ENCODE measurements at places on chromosomes 5 and 9.

DNA sequence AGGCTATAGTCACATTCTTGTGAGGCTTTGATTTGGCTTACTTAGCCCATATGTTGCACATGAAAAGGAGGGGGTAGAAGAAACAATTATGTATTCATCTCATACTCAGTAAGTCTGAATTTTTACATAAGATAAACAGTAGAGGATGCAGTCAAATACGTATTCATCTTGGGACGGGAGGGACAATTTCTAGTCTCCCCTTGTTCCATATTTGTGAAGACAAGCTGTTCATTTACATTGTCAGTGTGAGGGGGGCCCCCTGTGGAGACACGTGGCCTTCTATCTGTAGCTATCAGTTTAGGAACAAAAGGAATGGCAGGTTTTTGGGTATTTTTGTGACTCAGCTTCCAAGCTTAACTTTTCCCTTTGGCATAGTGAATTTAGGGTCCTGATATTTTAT lies 49.2 kb upstream of the PPP1R2B start:
- no peak for DNase-seq

GRCh38 chr9:99037769-99038483 lies 67.0 kb upstream of the TGFBR1 start:
- no peak for DNase-seq

DNA sequence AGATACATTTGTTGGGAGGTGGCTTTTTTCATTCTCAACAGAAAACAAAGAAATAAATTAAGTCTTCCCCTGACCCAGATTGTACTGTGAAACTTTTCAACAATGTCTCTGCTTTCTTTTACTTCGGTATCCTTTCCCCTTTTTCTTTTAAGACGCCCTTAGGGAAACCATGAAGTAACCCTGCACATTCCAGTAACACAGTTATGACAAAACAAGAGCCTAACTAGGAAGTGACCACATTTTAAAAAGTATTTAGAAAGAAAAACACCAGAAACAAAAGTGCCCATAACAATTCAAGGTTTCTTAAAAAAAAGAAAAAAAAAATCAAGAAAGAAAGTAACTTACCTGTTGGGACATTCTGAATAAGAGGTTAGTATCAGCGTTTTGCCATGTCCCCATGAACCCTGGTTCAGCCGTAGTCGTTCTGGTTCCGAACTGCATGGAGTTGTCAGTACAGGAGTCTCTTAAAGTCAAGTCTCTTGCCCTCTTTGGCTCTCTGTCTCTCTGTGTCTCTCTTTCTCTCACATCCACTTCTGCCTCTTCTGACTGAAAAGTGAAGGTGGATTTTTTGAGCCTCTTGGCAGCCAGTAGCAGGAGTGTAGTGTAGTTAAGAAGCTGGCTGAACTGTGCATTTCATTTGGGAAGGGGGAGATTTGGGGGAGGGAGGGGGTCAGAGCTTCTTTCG lies 142.9 kb downstream of the BNC2 start:
- no peak for DNase-seq

- no peak for DNase-seq
These were observed 63.9 kb downstream of the PARP8 start for GRCh38 chr5:50730336-50730735.

All from bronchial epithelial cell (primary cell).